Stimulated activated CD4-positive, alpha-beta T cell treated with anti-CD3 and anti-CD28 coated beads, TNF-alpha, amount 100 ng/mL, for 1 hour (primary cell): ENCODE measurements at places on chromosomes 16 and 17.

DNA sequence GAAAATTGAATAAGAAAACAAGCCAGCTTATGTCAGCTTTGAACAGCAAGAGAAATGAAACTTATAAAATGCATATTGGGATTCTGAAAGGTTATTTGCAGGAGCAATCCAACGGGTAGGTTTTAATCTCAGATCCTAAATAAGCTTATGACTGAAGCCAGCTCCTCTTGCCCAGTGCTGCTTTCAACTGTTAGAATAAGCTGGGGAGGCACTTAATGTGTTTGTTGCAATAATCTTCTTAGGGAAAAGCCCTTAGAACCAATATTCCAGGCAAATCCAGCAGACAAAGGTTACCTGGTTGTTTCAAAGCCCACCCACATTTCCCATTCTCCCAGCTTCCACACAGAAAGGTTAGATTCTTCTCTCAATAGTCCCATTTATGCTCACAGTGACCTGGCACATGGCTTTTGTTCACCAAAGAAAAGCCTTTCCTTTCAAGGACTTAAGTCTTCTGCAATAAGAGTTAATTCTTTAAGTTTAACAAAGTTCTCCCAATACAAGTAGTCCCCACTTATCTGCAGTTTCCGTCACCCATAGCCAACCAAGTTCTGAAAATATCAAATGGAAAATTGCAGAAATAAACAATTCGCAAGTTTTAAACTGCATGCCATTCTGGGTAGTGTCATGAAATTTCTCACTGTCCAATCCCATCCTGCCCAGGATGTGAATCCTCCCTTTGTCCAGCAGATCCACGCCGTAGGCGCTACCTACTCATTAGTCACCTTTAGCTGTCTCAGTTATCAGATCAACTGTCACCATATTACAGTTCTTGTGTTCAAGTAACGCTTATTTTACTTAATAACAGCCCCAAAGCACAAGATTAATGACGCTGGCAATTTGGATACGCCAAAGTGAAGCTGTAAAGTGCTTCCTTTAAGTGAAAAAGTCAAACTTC, 5.9 kb downstream of the TEX2 start:
- DNase-seq: no peak

DNA sequence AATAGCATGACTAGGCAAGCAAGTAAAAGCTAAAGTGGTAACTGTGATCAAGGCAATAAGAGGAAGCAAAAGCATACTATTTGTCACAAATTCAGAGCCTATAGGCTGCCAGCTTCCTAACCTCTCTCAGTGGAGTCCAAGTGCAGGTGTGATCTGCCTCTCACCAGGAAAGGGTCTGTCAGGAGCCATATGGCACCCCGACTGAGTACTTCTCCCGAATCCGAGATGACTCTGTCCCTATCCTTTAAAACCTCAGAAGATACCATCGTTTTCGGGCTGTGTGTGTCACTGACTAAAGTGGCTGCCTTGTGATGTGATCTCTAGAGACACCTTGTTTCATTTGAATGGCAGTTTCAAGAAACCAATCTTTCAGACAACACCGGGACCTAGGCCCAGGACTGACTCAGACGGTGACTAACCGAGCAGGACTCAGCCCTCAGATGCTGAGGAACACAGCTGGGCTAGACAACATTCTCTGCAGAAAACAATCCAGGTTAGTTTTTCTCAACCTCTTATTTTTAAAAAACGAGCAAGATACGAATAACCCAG, 63.6 kb downstream of the SMG6 start:
- DNase-seq: no peak

DNA sequence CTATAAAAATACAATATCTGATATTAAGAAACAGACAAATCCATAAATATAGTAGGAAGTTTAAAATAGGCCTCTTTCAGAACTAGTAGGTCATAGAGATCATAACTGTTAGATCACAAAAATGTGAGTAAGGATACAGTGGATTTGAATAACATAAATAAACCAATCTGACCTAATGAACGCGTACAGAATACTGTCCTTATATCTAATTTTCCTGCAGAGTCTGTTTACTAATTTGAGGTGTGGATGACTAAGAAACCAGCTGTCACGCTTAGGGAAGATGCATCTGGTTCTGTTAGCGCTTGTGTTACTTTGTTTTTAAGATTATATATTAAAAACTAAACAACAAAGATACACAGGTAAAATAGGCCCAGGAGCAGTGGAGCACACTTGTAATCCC, 14.8 kb downstream of the CPD start:
- DNase-seq: no peak

DNA sequence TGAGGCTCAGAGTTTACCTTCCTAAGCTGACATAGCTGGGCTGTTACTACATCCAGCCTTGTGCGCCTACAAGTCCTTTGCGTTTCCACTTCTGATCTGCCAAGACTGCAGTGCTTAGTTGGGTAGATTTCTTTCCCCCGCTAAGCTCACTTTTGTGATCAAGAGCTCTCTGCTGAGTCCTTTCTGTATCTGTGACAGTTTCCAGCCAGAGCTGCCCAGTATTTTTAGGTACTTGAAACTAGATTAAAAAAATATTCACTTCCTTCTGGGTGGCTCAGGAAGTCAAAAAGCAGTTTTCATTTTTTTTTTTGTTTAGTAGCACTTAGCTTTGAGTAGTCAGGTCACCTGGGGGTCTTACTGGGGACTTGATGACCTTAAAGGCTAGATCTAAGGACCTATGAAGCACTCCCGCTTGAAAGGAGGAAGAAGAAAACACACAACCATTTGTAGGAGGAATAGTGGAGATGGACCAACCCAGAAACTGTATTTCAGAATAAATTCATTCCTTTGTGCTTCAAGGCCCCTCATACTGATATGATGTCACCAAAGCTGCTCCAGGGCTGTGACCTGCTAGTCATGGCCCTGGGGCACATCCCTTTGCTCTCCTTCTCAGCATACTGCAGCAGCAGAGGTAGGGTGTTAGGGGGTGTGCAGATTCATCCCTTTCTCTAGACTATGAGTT, 75.6 kb upstream of the HNF1B start:
- DNase-seq: no peak

- DNase-seq: no peak
These were observed 56.4 kb downstream of the TBC1D16 start for GRCh38 chr17:79979221-79979741.
